ENCODE measurements at places on chromosomes 1 and 21. TPM values are rescaled to one million over a fixed set of nuclear protein-coding genes. Genes with fewer than 3 reads are reported as not detected.
A peak's percentile ranks its signal among the peaks of the same experiment; 100 is the strongest.

Gene FCGR1A
- 22.5 TPM for total RNA-seq

Gene GMEB1
- total RNA-seq: 7.1 TPM

- H3K36me3 ChIP-seq: peaks cover 34% of the 10 kb centered on the region
- H3K4me3 ChIP-seq: no peak overlapping the region
- no peaks in the 10 kb centered on the region for H3K27me3 ChIP-seq
- H3K27ac ChIP-seq: no peak overlapping the region
- H3K4me1 ChIP-seq: no peaks in the 10 kb centered on the region
- no peak for DNase-seq
These were observed 20.2 kb downstream of the MACO1 start for GRCh38 chr1:25450891-25451290.

GRCh38 chr1:7493711-7494454 lies 277.2 kb upstream of the VAMP3 start:
- H3K4me1 ChIP-seq: peaks cover 12% of the 10 kb centered on the region
- H3K27me3 ChIP-seq: no peaks in the 10 kb centered on the region
- no peak overlapping the region for H3K27ac ChIP-seq
- H3K36me3 ChIP-seq: no peaks in the 10 kb centered on the region

GRCh38 chr1:15959827-15960446 lies 16.0 kb downstream of the ZBTB17 start:
- no peaks in the 10 kb centered on the region for H3K36me3 ChIP-seq
- no peak overlapping the region for H3K4me3 ChIP-seq
- DNase-seq: peak; percentile 8
- no peaks in the 10 kb centered on the region for H3K27me3 ChIP-seq

Gene CD34
- 38.5 TPM for total RNA-seq

DNA sequence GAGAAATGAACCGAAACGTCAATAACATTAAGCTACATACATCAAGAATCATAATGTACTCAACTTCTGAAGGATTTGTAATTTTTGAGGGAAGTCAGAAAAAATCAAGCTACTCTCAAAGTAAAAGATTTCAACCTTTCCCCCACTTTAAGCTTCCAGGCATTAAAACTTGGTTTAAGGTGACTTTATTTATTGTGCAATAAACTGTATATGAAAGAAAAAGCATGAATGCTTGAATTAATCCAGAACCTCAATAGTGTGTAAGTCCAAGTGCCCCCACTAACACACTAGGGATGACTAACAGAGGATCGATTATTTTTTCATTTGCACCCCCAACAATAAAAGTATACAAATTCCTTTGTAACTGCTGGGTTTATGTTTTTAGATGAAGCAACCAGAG lies 10.9 kb downstream of the GART start:
- H3K4me3 ChIP-seq: no peak overlapping the region
- H3K27me3 ChIP-seq: no peaks in the 10 kb centered on the region
- peaks cover 94% of the 10 kb centered on the region for H3K36me3 ChIP-seq
- no peak for DNase-seq
- no peaks in the 10 kb centered on the region for H3K4me1 ChIP-seq

- H3K4me1 ChIP-seq: no peaks in the 10 kb centered on the region
- no peaks in the 10 kb centered on the region for H3K27me3 ChIP-seq
- no peak for DNase-seq
- no peak overlapping the region for H3K4me3 ChIP-seq
- H3K36me3 ChIP-seq: no peaks in the 10 kb centered on the region
- no peak overlapping the region for H3K27ac ChIP-seq
These were observed 229.8 kb upstream of the ADAMTS5 start for GRCh38 chr21:27196651-27197050.

GRCh38 chr1:3759164-3759563 lies 6.9 kb downstream of the CCDC27 start:
- H3K4me1 ChIP-seq: no peaks in the 10 kb centered on the region
- no peak for DNase-seq
- H3K36me3 ChIP-seq: no peaks in the 10 kb centered on the region
- no peaks in the 10 kb centered on the region for H3K27me3 ChIP-seq

DNA sequence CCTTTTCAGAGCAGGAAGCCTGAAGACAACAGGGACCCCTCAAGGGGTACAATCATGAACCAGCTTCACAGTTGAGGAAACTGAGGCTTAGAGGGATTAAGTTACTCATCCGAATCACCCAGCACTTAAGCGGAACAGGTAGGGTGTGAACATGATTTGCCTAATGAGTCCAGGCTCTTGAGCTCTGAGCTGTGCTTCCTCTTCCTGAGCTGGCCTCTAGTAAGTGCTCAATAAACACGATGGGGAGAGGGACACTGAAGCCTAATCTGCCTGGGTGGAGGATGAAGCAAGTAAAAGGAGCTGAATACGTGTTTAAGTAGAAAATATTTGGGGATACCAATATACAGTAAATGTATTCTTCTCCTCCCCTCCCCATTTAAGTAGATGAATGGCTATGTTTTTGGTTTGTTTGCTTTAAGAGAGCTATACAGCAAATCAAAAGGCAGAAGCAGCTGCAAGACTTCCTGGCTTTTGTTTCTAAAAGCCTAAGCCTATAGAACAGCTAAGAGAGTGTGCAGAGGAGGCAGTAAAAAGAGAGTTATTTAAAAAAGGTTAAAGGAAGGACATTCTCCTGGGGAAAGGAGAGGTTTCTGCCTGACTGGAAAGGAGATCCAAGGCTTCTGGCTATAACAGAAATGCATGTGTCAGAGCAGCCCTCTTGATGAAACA lies 20.5 kb downstream of the STPG1 start:
- no peaks in the 10 kb centered on the region for H3K4me1 ChIP-seq
- no peaks in the 10 kb centered on the region for H3K36me3 ChIP-seq
- H3K27me3 ChIP-seq: no peaks in the 10 kb centered on the region
- no peak overlapping the region for H3K4me3 ChIP-seq

DNA sequence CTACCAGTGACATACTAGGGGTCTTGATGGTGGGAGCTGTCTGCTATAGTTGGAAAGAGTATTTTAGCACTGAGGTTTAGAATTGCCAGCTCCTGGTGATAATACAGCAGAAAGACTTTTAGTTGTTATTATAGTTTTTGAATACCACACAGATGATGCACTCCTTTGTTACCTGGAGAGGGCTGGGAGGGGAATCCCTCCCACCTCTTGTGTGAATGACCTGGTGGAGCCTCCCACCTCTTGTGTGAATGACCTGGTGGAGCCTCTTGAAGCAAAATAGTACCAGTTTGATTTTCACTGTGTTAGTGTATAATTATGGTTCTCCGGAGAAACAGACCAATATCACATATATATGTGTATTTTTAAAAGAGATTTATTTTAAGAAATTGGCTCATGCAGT lies 3.3 kb downstream of the DISP1 start:
- no peaks in the 10 kb centered on the region for H3K27me3 ChIP-seq
- H3K36me3 ChIP-seq: no peaks in the 10 kb centered on the region
- peaks cover 16% of the 10 kb centered on the region for H3K4me1 ChIP-seq
- H3K4me3 ChIP-seq: no peak overlapping the region
- no peak overlapping the region for H3K27ac ChIP-seq

DNA sequence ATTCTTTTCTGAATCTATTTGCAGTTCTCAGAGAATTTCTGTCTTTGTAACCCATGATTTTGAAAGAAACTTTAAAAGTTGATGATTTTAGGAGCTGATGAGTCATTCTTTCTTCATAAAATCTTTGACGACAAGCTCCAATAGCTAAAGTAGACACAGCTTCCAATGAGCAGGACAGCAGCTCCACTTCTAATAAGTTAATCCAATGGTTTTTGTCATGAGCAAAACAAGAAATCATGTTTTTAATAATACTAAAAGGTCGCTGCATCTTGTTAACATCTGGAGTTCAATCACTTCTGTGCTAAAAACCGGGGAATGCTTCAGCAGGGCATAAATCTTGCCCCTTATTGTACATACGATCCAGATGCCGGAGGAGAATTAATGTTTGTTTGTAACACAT lies 48.9 kb upstream of the GORAB start:
- no peaks in the 10 kb centered on the region for H3K36me3 ChIP-seq
- DNase-seq: no peak
- H3K4me3 ChIP-seq: no peak overlapping the region
- no peaks in the 10 kb centered on the region for H3K27me3 ChIP-seq

DNA sequence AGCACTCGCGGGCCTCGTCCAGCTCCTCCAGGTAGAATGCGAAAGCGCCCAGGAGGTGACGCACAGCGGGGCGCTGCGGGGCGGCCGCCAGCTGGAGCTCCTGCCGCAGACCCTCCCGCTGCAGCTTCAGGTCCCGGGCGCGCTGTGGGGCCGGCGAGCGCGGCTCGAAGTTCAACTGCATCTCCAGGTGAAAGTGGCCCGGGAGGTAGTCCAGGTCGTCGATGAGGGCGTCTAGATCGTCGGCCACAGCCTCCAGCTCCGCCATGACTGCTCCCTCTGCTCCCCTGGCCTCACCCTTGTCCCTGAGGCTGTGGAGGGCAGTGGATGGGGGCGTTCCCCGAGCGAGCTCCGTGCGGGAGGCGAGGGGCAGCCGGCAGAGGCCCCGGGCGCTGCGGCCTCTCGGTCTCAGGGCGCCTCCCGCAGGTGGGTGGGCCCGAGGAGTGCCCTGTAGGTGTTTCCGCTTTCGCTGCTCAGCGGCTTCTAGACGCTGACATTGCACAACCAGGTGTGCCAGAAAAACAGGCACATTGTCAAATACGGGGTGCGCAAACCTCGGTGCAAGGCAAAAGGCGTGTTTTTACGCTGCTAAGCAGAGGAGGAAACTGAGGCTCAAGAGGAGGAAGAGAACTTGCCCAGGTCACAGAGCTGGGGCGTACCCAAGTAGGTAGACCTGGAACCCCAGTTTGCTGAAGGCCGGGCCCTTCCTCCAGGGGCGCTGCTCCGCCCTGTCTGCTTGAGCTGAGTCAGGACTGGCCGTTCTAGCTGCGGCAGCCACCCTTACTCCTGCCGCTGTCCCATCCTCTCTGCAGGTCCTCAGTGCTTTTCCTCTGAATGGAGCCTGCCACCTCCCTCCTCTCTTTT lies at the start of gene TTC22:
TTC22 (minus strand) TSS at position 425 of the 861 bp plus-strand sequence; CDS start at position 265, 160 bp downstream.
- no peak for DNase-seq
- no peak within 1 kb of the TSS for H3K4me3 ChIP-seq
- peak within 1 kb of the TSS; percentile 76 for H3K27ac ChIP-seq
- H3K27me3 ChIP-seq: peaks cover 38% of the 10 kb centered on the region
- H3K36me3 ChIP-seq: no peaks in the 10 kb centered on the region
- peaks cover 8% of the 10 kb centered on the region for H3K4me1 ChIP-seq

- H3K27me3 ChIP-seq: no peaks in the 10 kb centered on the region
- no peaks in the 10 kb centered on the region for H3K36me3 ChIP-seq
- H3K4me3 ChIP-seq: no peak overlapping the region
- DNase-seq: no peak
These were observed 123.3 kb downstream of the CNIH3 start for GRCh38 chr1:224739303-224739996.

Gene UBE2U
- total RNA-seq: not detected

- DNase-seq: no peak
- no peaks in the 10 kb centered on the region for H3K27me3 ChIP-seq
- H3K27ac ChIP-seq: no peak overlapping the region
- H3K4me3 ChIP-seq: no peak overlapping the region
- no peaks in the 10 kb centered on the region for H3K4me1 ChIP-seq
- H3K36me3 ChIP-seq: no peaks in the 10 kb centered on the region
These were observed 7.1 kb upstream of the ACTA1 start for GRCh38 chr1:229440851-229441537.

DNA sequence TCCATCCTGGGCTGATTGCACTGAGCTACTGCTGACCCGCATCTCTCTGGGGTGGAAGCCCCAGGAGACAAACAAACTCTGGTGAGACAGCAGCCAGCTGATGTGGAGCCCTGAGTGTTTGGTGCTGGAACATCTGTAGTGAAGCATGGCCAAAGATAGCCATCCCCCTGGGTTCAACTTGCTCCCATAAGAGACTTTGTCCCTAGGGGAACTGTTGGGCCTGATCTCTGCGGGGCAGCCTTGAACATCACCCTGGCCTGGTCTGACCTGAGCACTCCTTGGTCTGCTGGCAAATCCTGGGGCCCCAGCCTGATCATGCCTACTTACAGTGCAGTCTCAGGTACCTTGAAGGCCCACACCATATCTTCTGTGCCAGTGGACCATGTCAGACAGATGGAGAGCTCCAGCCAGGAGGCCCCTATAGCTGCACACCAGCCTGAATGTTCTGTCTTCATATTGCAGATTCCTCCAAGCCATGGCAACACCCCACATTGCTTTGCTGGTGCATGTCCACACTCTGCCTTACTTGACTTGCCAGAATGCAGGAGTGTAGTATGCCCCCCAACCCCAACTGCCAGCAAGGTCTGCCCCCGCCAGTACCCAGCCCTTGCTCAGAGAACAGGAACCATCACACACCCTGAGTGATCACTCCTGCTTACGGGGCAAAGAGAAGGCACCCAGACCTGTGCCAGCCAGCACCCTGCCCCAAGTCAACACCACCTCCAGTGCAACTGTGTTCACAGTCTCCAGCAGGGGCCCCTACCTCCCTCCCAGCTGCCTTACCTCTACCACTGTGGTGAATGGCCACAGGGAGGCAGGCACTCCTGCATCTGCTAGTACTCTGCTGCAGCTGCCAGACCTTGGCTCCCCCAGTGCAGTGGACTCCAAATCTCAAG lies 690.5 kb upstream of the NR5A2 start:
- no peak for DNase-seq
- H3K4me1 ChIP-seq: no peaks in the 10 kb centered on the region
- H3K27ac ChIP-seq: no peak overlapping the region
- H3K36me3 ChIP-seq: no peaks in the 10 kb centered on the region
- no peak overlapping the region for H3K4me3 ChIP-seq
- no peaks in the 10 kb centered on the region for H3K27me3 ChIP-seq

Gene CD101
- 0.59 TPM for total RNA-seq

GRCh38 chr1:14115976-14116375 lies 416.0 kb downstream of the PRDM2 start:
- DNase-seq: no peak
- no peaks in the 10 kb centered on the region for H3K4me1 ChIP-seq
- no peak overlapping the region for H3K27ac ChIP-seq
- no peaks in the 10 kb centered on the region for H3K27me3 ChIP-seq
- no peaks in the 10 kb centered on the region for H3K36me3 ChIP-seq

Data from tibial nerve (tissue), 4 donors.